HFFc6 (cell line): ENCODE measurements at places on chromosomes 2 and 18. TPM values are rescaled to one million over a fixed set of nuclear protein-coding genes. Genes with fewer than 3 reads are reported as not detected.

DNA sequence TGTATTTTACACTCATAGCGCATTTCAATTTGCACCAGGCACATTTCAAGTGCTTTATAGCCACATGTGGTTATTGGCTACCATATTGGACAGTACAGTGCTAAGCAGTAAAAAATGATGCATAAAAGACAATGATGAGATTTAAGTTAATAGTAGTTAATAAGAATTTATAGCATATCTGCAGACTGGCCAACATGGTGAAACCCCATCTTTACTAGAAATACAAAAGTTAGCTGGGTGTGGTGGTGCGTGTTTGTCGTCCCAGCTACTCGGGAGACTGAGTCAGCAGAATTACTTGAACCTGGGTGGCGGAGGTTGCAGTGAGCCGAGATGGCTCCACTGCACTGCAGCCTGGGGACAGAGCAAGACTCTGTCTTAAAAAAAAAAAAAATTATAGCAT is 9.7 kb downstream of the DRC1 start:
- no peak for DNase-seq

GRCh38 chr2:204081487-204082425 is 145.2 kb downstream of the ICOS start:
- DNase-seq: no peak

GRCh38 chr18:56374007-56374655 is 264.3 kb downstream of the TXNL1 start:
- peak; percentile 16 for DNase-seq

DNA sequence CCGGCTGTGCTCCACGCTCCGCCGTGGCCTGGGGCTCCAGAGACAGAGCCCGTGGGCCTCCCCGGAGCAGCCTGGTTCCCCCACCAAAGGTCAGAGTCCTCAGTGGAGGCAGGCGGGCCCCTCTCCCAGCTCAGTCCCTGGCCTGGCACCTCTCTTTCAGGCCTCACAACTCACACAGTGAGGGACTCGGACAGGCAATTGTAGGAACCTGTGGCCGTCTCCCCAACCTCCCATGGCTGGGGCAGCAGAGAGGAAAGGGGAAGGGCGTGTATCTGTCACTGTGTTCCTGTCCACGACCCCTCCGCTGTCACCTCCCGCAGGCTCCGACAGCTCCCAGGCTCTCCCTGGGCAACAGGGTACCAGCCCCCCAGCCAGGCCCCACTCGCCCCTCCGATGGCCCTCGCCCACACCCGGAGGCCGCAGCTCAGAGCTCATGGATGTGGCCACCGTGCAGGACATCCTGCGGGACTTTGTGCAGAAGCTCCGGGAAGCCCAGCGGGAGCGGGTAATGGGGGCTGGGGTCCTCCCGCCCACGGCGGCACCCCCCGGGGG is 32.4 kb upstream of the SNED1 start:
- DNase-seq: no peak

DNA sequence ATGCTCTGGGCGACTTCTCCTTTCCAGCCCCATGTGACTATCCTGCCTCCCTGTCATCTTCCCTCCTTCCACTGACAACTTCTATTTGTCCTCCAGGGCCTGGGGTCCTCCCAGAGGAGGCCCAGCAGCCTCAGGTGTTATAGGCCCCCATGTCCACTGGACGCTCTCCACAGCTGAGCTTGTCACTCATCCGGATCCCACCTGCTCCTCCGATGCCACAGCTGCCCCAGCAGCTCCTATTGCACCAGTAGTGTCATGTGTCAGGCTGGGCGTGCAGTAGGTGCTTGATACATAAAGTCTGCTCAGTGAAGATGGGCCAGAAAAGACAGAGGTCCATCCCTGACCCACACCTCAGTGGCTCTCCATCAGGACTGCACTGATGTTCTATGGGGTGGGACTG is 305.7 kb upstream of the MYT1L start:
- no peak for DNase-seq

PLGLB2 gene
- 0.47 to 2.4 TPM (median 1.4 TPM) in 3 replicates for total RNA-seq

LAMA1 gene
- 0.14 and 1.0 TPM in 2 replicates for total RNA-seq
